ENCODE measurements at places on chromosomes 12 and 14.

GRCh38 chr12:114681116-114681871, 2.7 kb downstream of the TBX3 start:
- no peak for DNase-seq

DNA sequence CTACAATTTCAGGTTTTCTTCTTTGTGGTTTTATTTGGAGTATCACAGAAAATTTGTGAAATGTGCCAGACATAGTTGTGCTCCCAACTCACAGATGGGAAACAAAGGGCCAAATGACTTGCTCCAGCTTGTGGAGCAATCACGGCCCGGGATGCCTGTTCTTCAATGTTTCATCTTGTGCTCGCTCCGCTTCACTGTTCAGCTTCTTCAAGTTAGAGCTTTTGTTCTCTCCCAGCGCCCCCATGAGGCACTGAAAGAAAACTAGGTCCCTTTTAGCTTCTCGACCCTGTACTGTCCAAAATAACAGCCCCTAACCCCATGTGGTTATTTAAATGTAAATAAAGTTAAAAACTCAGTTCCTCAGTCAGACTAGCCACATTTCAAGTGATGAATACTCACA, 187.9 kb upstream of the STXBP6 start:
- DNase-seq = no peak

DNA sequence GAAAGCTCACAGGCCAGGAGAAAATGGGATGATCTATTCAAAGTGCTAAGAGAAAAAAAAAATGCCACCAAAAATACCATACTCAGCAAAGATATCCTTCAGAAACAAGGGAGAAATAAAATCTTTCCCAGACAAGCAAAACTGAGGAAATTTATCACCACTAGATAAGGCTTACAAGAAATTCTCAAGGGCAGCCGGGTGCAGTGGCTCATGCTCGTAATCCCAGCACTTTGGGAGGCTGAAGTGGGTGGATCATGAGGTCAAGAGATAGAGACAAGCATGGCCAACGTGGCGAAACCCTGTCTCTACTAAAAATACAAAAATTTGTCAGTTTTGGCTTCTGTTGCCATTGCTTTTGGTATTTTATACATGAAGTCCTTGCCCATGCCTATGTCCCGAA, 48.2 kb downstream of the CRY1 start:
- no peak for DNase-seq

- no peak for DNase-seq
Observed at GRCh38 chr14:68786491-68787091, 6.3 kb downstream of the ZFP36L1 start.

GRCh38 chr12:70774055-70774454, 136.8 kb upstream of the PTPRB start:
- DNase-seq = no peak

DNA sequence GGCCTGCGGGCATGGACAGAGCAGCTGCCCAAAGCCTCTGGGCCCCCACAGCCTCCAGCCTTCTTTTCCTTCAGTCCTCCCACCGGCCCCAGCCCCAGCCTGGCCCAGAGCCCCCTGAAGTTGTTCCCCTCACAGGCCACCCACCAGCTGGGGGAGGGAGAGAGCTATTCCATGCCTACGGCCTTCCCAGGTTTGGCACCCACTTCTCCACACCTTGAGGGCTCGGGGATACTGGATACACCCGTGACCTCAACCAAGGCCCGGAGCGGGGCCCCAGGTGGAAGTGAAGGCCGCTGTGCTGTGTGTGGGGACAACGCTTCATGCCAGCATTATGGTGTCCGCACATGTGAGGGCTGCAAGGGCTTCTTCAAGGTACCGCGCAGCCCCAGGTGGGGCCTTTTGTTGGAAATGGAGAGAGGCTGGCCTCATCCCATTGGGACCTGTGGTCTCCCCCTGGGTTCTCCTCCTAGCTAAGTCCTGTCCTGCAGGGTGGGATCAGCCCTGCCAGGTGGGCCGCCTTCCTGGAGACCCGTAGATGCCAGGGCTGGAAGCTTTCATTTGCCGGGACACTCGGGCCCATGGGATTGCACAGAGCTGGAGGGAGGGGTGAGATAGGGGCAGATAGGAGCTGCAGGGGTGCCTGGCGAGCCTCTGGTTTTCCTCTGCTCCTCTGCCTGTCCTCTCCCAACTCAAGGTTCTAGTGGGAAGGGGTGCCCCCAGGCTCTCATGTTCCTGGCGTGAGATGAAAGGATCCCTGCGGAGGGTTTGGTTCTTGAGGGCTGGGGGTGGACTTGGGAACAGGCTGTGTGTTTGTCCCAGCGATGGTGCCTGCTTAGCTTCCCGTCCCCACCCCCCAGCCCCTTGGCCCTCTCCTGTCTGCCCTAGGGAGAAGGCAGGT, 3.8 kb downstream of the NR4A1 start:
- DNase-seq = no peak

- DNase-seq = no peak
Observed at GRCh38 chr12:3138941-3139511, 61.8 kb downstream of the TSPAN9 start.

DNA sequence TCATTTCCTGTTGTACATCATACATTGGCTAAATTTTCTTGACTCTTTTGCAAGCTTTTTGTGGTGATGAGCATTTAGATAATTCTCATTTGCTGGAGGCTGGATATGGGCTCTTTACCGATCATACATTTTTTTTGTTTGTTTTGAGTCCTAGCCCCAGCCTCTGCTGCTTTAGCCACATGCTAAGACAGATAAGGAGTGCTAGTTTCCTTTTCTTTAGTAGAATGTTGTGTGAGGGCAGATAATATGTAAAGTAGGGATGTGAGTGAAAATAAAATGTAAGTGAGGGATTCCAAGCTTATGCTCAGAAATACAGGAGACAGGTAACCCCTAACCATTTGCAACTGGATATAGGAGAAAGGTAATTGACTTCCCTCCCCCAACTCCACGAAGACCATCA, 405.7 kb downstream of the TRHDE start:
- DNase-seq = no peak

DNA sequence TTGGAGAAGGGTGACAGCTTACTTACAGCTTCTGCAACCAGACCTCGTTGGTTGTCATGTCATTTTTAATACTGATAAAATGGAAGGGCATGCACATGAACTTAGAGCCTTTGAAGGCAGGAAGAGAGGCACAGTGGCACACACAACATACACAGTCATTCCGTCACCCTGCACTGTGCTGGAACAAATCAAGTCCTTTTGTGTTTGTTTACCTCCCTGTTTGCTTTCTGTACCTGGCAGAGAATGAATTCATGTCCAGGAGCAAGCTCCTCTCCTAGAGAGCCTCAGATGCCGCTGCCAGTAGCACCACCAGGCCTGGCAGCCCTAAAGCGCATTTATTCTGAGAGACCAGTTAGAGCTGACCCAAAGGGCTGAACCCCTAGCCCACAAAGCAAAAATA, 460.3 kb downstream of the EGLN3 start:
- no peak for DNase-seq

DNA sequence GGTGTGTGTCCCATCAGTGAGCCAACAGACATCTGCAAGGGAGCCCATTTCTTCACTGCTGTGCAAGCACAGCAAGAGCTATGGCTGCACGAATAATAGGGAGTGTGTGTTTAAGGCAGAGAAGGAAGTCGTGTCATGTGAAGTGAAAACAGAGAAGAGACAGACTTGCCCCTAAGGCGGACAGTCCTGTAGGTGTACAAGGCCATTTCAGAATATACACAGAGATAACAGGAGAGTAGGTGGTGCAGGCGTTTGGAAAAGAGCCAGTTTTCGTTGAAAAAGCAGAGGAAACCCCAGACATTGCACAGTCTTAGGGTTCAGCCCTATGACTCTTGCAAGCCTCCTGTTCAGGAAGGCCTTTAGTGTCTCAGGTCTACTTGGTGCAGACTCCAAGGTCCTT, 46.3 kb upstream of the RNU6-8 start:
- DNase-seq = no peak

GRCh38 chr12:1691123-1692007, 495 bp downstream of the ADIPOR2 start:
- peak; percentile 4 for DNase-seq

GRCh38 chr12:93415723-93416464, 25.9 kb downstream of the UBE2N start:
- DNase-seq = no peak

GRCh38 chr14:31508135-31508534, 20.3 kb upstream of the GPR33 start:
- no peak for DNase-seq

- no peak for DNase-seq
Observed at GRCh38 chr14:64508215-64508776, 3.7 kb downstream of the ZBTB1 start.

DNA sequence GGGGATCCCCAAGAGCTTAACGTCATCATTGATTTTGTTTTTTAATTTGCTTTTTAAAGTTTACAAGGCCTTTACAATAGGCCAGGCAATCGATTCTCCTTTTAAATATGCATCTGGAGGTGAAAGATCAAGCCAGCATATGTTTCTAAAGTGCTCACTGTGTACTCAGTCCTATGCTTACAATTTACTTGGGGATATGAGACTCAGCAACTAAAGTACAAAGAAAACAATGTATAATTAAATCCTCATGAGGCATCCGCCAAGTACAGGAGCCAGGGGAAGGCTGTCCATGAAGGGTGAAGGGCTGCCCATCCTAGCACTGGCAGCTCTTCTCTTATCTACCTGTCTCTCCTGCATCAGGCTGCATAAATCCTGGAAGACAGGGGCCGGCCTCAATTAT, 11.8 kb downstream of the CCDC92 start:
- no peak for DNase-seq

GRCh38 chr12:122891661-122892525, 4.0 kb downstream of the VPS37B start:
- no peak for DNase-seq

All from T follicular helper cell (primary cell).